ENCODE measurements at places on chromosomes 3 and 15.
A peak's percentile ranks its signal among the peaks of the same experiment; 100 is the strongest.

GRCh38 chr3:169813757-169814517 is 1.2 kb upstream of the LRRC34 start:
- peak; percentile 37 for DNase-seq

DNA sequence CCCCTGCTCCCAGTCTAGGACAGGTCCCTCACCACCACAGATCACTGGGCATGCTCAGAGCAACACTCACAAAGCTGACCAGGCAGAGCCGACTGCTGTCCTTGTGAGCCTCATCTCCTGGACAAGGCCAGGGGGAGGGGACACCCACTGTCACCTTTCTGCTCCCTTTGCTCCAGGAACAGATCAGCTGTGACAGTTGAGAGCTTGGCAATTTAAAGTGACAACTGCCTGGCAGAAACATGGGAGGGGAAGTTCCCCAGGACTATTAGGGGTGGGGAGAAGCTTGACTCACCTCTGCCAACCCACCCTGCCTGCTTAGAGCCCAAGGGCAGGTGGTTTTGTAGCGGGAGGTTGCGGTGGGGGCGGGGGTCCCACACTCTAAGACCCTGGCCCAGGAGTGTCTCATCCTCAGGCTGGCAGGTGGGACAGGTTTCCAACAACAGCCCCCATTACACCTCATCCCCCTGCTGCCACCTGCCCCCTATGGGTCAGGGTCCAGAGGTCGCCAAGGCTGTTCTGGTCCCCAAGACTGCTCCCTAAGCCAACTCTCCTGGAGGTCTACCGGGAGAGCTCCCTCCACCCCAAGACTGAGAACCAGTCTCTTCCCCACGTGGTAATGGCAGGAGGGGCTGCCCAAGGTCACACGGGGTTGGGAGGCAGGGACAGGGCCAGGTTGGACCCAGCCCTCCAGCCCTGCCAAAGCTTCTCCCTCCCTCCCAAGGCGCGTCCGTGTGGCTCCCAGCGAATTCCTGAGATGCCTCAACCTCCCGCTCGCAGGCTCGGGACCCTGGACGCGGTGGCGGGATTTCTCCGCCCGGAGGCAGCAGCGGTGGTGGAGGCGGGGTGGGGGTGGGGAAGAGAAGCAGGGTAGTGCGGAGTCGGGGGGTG is 80.4 kb downstream of the IQSEC1 start:
- no peak for DNase-seq

DNA sequence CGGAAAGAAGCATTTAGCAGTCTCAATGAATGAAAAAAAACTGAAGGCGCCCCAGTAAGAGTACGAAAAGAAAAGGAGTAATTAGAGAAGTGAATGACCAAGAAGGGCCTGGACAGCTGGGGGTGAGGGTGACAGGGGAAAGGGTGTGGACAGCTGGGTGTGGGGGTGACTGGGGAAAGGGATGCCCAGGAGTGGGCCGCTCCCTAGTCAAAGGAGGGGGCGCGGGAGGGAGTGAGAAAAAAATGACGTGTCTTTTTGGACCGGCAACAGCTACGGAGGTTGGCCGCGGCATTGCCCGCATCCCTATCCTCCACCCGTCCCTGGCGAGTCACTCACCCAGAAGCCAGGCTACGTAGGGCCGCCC is 274 bp upstream of the ZCWPW2 start:
- DNase-seq = no peak

- no peak for DNase-seq
These were observed 8.9 kb downstream of the VWA5B2 start for GRCh38 chr3:184238246-184238818.

DNA sequence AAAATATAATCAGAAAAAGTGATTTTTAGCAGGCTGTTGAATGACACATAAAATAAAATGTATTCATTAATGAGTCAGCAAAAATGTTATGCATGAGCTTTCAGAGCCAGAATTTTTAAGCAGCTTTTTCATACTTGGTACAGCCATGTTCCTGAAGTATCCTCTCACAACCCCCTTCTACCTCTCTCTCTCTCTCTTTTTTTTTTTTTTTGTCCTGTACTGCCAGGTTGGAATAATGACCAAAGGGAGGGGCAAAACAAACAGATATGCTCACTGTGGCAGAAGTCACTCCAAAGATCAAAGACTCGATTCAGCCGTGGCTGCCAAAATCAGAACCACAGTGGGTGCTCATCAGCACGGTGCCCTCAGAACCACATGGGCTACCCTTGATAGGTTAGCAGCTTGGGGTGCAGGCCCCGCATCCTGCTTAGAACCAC is 383.0 kb downstream of the ZBTB20 start:
- no peak for DNase-seq

- no peak for DNase-seq
These were observed 42.8 kb upstream of the NSMCE3 start for GRCh38 chr15:29312387-29312786.

- DNase-seq = no peak
These were observed 47.7 kb upstream of the HERC1 start for GRCh38 chr15:63881431-63881830.

DNA sequence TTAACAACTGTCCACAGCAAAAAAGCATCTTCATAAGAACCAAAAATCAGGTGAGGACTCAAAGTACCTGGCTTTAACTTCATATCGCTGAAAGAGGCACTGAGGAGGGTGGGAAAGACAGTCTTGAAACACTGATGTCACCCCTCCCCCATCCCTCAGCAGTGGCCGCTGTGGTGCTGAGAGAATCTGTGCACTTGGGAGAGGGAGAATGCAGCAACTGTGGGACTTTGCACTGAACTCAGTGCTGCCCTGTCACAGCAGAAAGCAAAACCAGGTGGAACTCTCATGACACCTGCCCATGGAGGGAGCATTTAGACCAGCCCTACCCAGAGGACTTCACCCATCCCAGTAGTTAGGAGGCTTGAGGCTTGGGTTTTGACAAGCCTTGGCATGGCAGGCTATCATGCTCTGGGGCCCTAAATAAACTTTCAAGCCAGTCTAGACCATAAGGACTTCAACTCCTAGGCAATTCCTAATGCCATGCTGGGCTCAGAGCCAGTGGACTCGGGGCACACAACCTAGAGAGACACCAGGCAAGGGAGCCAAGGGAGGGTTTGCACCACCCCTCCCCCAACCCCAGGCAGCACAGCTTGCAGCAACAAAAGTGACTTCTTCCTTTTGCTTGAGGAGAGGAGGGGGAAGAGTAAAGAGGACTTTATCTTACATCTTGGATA is 6.1 kb upstream of the ZSCAN2 start:
- no peak for DNase-seq

GRCh38 chr3:6580808-6581207 is 280.1 kb upstream of the GRM7 start:
- no peak for DNase-seq

- no peak for DNase-seq
These were observed 172.5 kb upstream of the TLE3 start for GRCh38 chr15:70269991-70270751.
